ENCODE measurements at places on chromosomes 7 and 10.

- peak; percentile 39 for DNase-seq
Measured at GRCh38 chr10:7819121-7819460, 786 bp downstream of the TAF3 start.

GRCh38 chr7:47973739-47974138, 5.7 kb downstream of the HUS1 start:
- DNase-seq, result no peak

GRCh38 chr7:17940951-17941431, 697 bp upstream of the SNX13 start:
- DNase-seq, result no peak

GRCh38 chr7:50978633-50979215, 196.0 kb upstream of the GRB10 start:
- DNase-seq, result no peak

DNA sequence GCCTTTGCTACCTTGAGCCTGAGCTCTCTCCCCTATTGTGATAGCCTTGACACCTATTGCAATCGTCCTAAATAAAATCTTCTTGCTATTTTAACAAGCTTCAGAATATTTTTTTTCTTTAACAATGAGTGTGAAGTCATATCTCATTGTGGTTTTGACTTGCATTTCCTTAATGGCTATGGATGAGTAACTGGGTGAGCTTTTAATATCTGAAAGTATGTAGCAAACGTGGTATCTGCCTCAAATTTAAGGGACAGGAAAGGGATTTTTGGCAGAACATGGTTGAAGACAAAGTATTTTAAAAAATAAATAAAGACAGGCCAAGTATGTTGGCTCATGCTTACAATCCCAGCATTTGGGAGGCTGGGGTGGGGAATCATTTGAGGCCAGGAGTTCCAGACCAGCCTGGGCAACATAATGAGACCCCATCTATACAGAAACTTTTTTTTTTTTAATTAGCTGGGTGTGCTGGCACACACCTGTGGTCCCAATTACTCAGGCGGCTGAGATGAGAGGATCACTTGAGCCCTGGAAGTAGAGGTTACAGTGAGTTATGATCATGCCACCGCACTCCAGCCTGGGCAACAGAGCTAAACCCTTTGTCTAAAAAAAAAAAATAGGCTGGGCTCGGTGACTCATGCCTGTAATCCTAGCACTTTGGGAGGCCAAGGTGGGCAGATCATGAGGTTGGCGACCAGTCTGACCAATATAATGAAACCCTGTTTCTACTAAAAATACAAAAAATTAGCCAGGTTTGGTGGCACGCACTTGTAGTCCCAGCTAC, 319.3 kb upstream of the NRP1 start:
- DNase-seq, result peak; percentile 74

All from foreskin fibroblast (primary cell).